Activated CD8-positive, alpha-beta memory T cell treated with anti-CD3 and anti-CD28 coated beads for 24 hours (primary cell): ENCODE measurements at places on chromosomes 12 and 14.
A peak's percentile ranks its signal among the peaks of the same experiment; 100 is the strongest.

DNA sequence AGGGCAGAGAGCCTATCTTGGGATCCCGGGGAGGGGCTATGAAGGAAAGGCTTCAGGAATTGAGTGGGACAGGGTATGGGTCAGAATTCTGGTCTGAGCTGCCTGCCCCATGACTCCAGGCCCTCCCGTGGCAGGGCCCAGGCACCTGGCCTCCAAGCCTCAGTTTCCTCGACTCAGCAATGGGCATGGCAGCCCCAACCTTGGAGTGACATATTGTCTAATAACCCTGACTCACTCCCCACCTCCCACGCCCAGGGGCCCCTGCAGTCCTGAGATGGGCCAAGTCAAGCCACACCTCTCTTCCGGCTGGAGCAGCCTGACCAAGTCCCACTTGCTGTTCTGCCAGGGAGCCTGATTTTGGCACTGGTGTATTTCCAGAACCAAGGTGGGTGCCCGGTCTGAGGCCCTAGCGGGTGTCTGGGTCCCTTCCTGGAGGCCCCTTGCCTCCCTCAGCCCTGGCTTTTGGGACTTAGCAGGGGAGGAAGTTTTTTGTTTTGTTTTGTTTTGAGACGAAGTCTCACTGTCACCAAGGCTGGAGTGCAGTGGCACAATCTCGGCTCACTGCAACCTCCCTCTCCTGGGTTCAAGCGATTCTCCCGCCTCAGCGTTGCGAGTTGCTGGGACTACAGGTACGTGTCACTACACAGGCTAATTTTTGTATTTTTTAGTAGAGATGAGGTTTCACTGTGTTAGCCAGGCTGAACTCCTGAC, 40.3 kb upstream of the RCOR1 start:
- DNase-seq: no peak

- DNase-seq: no peak
These were observed 45.2 kb downstream of the GRIP1 start for GRCh38 chr12:66633676-66634075.

- peak; percentile 71 for DNase-seq
These were observed 5.5 kb downstream of the CEP170B start for GRCh38 chr14:104870368-104871144.

DNA sequence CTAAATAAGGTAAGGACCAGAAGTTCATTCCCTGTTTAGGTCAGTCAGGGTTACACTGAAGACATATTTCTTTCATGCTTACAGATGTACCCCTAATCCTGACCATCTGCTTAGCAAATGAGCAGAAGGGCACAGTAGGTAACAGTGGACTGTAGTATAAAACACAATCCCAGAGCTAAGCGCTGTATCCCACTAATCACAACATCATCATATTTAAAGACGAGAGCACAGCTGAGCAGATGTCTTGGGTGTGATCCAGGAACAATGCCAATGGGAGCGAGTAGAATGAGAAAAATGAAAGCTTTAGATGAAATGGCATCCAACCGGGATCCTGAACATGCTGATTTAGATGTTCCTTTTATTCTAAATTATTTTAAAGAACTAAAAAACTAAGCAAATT, 213.4 kb downstream of the CCER1 start:
- DNase-seq: no peak

DNA sequence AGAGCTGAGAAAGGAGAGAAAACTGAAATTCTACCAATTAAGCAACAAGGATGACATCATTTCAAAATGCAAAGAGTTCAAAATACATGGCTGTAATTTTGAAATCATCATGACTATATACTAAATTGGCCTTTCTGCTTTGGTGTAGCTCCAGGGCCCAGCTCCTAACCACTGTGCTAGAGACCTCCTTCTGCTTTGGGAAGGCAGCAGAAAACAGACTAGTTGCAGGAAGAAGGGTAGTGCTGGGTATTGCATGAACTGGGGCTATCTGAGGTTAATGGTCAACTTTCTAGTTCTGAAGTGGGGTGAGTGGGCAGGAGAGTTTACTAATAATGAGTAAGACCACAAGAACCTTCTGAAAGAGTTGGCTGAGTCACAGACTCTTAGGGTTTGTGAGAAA, 66.2 kb downstream of the PTGER2 start:
- no peak for DNase-seq

- DNase-seq: no peak
These were observed 36.6 kb upstream of the CIT start for GRCh38 chr12:119913536-119914330.

DNA sequence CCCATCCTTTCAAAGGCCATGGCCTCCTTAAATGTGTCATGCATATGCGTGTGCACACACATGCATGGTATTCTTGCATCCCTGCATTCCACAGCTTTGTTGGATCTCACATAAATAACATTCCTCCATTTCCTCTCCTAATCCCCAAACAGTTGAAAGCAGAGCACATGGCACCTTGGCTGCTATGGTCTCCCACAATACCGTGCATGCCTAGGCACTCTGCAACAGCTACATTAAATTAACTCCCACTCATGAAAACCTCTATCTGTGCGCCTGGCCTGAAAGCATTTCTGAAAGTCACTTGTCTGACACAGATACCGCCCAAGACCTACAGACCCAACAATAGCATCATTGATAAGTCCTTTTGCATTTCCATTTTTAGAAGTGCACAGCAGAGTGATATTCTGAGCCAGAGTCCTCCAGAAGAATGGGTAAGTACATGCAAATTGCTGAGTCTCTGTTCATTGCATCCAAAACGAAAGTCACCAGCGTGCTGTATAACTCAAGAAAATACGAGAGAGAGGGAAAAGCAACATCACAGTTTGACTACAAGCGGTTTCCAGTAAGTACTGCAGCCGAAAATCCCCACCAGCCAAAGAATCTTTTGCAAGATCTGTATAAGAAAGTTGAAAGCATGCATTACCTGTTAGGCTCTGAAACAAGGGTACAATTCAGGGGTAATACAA, 436 bp downstream of the ASB2 start:
- no peak for DNase-seq

GRCh38 chr14:22047115-22047514, 373.5 kb upstream of the OR4E1 start:
- DNase-seq: no peak

DNA sequence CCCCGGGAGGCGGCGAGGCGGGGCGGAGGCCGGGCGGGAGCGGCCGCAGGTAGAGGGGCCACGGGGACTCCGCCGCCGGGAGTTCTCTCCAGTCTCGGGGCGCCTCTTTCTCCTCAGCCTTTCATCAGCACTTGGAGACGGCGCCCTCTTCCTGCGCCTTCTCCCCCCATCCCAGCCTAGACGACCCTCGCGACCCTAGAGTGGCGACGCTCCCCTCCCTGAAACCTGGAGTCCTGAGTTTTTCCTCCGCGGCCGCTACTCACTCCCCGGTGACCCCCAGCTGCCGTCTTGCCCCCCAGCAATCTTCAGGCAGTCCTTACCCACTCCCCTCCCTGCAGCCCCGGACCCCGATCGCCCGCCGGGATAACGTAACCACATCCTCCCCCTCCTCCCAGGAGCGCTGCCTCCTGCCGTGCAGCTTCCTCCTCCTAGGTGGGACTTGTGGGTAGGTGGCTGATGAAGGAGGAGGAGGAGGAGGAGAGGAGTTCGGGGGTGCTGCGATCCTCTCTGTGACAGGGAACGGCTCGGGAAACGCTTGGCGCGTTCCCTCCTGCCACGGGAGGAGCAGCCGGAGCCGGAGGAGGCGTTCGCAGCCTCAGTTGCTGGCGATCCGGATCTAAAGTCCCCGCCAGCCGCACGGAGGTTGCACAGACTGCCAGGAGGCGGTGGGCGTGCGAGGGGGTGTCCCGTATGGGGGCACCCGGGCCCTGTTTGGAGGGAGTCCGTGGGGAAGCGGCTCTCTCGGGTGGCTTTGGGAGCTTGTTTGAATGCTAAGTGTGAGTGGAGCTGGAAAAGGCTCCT, 891 bp downstream of the PLEKHA5 start:
- peak; percentile 67 for DNase-seq

DNA sequence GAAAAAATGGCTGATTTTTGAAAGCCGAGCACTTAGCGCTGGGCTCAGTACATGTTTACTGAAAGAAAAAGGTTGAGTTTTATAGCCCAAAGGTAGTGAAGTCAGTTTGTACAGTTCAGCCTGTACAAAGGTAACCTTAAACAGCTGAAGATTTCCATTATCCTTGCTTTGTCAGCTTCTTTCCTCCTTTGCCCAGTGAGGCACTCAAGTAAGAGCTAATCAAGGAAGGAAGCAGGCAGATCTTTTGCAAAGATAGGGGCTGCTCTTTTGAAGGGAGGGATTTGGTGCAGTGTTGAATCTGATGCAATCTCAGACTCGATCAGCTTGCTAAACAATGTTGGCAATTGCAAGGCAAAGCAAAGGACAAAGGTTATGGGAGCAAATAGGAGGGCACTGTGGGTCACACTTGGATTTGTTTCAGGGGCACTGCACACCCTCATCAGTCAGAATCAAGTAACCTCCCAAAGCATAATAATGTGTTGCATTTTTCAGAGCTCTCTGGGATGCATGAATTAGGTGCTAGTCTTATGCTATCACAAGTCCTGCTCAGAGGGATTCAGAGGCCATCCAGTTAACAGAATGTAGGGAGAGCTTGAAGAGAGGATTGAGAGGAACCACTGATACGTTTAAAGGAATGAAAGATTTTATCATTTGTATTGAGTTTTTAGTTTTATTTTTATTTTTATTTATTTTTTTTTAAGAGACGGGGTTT, 44.4 kb downstream of the ANO6 start:
- DNase-seq: no peak

DNA sequence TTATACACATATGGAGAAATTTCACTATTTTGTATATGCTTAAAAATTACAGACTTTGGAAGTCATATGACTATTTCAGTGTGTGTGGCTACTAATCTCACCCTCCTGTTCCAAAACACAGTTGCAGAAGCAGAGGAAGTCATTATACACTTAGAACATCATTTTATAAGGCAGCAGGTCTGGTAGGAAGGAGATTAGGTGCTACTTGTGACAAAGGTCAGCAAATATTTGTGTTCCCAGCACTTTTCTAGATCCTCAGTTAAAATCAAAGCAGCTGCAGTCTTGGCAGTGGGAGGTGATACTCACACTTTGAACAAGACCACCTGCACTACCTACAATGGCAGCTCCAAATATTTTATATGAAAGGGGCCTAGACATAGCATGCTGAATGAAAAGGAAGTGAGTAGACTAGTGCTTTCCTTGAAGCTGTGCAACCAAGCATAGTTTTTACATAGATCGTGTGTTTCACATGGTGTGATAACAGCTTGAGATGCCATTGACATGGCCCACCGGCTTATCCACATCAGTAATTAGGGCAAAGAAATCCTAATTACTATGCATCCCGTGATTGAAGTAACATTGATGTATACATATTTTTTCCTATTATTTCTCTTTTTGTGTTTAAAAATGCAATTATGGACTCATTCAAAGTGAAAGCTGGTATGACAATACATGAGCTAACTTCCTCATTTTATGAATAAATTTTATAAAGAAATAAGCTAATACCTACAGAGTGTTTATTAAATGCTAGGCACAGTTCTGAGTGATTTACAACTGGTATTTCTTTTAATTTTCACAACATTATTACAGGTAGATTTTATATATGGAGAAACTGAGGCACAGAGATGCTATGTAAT, 5.3 kb downstream of the GYS2 start:
- no peak for DNase-seq

- no peak for DNase-seq
These were observed 115.3 kb upstream of the NAP1L1 start for GRCh38 chr12:76199808-76200207.

GRCh38 chr12:46839232-46839631, 13.4 kb upstream of the SLC38A4 start:
- DNase-seq: no peak
